ENCODE measurements at places on chromosomes 3 and 15.

GRCh38 chr15:56491110-56491722 is 26.3 kb upstream of the MNS1 start:
- DNase-seq = peak; percentile 45

DNA sequence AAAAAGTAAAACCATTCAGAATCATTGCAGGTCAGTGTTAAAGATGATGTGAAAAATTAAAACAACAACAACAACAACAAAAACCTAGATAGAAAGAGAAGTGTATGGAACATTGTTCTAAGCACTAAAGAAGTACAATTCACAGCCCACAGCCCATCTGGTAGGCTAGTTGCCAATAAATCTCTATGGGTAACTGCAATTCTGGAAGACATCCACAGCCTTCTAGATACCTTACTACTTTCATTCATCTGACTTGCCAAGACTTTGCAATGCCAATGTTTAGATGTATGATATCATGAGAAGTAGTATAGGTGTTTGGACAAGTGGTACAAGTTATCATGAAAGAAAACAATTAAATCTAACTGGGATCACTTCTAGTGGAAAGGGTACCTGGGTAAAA is 198.6 kb downstream of the VGLL3 start:
- no peak for DNase-seq

DNA sequence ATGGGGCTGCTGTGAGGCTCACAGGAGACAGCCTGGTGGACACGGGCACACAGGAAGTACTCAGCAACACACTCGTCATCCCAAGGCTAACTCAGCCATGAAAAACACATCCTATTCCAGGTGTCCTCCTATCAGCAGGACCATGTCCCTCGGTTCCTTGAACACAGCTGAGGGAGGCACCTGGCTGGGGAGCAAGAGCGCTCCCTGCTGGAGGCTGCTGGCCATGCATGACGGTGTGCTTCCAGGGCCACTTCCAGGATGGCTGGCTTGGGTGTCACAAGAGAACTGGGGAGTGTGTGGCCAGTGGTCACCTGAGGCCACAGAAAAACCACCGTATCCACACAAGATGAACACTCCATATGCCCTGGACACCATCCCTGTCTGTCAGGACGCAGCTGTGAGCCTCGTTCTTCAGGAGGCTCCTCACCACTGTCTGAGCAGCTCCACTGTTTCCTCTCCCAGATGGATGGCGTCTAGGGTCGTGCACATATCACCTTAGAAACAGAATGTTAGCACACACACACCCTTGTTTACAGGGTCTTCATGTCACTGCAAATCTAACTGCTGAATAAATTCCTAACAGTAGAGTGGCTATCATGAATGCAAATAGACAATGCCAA is 31.0 kb downstream of the POC1A start:
- DNase-seq = peak; percentile 83

- no peak for DNase-seq
These were observed 52.0 kb downstream of the ILDR1 start for GRCh38 chr3:121970047-121970446.

Measured in CD4-positive, alpha-beta T cell treated with Interleukin-6 for 4 hours (primary cell).